ENCODE measurements at places on chromosomes 13 and 19.

DNA sequence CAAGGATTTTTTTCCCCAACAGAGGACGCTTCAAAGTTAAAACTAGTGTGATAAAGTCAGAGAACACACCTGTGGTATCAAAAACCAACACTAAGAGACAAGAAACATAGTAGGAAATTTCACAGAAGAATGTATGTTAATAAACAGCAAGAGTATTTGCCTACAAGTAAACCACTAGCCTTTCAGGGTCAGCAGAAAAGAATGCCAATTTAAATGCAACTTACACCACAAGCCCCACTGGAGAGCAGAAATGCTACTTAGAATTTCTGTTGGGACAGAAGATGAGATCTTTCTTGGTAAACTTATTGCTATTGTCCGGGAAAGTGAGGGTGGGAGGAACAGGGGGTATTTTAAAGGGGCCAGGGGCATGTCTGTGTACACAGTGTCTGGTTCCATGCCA, 68.6 kb downstream of the STK24 start:
- no peak for DNase-seq

DNA sequence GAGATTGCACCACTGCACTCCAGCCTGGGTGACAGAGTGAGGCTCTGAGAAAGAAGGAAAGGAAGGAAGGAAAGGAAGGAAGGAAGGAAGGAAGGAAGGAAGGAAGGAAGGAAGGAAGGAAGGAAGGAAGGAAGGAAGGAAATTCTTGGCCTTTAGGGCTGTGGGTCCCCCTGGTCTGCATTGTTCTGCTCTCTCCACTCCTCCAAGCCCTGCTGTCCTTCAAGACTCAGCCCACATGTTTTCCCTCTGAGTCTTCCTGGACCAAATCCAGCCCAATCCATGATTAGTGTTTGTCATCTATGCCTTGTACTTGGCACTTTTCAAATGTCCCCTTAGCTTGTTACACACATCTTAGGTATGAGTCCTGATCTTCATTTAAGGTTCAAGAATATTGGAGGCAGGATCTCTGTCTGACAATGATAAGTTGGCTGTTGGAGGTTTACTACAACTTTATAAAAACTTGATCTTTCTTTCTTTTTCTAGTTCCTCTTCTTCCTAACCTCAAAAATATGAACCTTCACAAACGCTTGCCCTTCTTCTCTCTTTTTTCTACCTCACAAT, 48.8 kb upstream of the INTS6 start:
- no peak for DNase-seq

DNA sequence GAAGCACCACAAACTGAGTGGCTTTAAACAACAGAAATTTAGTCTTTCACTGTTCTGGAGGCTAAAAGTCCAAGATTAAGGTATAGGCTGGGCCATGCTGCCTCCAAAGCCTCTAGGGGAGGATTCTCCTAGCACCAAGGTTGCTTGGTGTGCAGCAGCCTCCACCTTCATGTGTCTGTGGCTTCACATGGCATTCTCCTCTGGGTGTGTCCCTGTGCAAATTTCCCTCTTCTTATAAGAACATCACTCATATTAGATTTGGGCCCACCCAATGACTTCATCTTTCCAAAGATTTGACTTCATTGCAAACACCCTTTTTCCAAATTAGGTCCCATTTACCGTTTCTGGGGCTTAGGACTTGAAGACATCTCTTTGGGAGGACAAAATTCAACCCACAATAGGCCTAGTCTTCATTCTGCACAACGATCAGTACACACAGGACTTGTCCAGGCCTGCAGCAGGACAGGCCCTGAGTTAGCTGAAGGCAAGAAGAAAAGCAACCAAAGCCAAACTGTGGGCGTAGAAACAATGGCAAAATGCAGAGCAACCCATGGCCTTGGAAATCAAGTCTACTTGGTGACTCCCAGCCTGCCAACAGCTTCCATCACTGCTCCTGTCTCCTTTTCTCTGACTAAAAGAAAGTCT, 521.2 kb upstream of the NBEA start:
- no peak for DNase-seq

- no peak for DNase-seq
Observed at GRCh38 chr19:17743874-17744580, 7.2 kb upstream of the FCHO1 start.

GRCh38 chr19:21432590-21432989, 35.7 kb downstream of the ZNF493 start:
- no peak for DNase-seq

GRCh38 chr13:45852494-45852893, 941 bp upstream of the SIAH3 start:
- DNase-seq: no peak

DNA sequence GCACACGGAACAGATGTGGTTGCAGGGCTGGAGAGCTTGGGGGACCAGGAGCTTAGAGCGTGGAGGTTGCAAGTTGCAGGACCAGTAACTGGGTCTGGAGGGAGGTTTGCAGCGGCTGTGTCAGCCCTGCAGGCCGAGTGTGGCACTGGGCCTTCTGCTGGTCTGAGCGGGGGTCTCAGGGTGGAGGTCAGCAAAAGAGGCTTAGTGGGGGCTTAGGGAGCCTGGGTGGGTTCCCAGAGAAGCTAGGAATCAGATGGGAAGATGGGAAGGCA, 5.8 kb upstream of the HCN2 start:
- DNase-seq: no peak

DNA sequence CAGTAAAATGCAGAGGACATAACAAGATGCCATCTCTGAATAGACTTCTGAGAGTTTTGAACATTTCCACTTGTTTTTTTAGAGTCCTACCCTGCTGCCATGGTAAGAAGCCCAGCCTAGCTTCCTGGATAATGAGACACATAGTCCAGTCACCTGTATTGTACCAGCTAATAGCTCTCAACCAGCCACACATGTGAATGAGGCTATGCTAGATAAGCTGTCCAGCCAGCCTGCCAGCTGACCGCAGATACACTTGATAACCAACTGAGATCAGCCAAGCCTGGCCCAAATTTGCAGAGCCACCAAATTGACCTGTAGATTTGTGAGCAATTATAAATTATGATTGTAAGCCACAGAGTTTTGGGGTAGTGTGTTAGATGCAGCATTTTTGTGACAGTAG, 10.7 kb downstream of the RFXAP start:
- DNase-seq: no peak

- no peak for DNase-seq
Observed at GRCh38 chr13:39881887-39882286, 226.4 kb downstream of the COG6 start.

- DNase-seq: no peak
Observed at GRCh38 chr19:8438236-8438635, 6.5 kb upstream of the HNRNPM start.

- peak; percentile 41 for DNase-seq
Observed at GRCh38 chr13:99916366-99917103, 55.0 kb downstream of the ZIC5 start.

DNA sequence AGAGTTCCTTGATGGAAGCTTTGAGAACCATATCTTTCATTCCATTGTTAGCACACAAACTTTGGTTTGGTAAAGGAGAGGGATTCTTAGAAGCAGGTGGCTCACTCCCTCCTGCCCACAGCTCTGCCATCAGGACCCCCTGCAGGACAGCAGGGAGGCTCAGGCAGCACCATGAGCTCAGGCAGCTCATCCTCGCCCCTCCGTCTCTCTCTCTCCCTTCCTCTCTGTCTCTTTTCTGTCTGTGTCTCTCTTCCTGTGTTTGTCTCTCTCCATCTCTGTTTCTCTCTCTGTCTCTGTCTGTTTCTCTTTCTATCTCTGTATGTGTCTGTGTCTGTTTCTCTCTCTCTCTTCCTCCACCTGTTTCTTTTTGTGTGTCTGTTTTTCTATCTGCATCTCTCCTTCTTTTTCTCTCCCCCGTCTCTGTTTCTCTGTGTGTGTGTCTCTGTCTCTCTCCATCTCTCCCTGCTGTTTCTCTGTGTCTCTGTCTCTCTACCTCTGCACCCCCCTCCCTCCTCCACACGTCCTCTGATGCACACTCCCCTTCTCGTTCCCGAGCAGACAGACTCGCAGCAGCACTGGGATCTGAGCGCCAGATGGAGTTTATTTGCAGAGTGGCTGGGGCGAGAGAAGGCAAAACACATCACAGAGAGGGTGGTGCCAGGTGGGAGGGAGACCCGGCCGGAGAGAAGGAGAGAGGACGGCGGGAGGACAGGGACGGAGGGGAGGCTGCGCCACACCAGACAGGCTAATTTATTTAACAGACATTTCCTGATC, 8.7 kb downstream of the SBK2 start:
- DNase-seq: no peak

DNA sequence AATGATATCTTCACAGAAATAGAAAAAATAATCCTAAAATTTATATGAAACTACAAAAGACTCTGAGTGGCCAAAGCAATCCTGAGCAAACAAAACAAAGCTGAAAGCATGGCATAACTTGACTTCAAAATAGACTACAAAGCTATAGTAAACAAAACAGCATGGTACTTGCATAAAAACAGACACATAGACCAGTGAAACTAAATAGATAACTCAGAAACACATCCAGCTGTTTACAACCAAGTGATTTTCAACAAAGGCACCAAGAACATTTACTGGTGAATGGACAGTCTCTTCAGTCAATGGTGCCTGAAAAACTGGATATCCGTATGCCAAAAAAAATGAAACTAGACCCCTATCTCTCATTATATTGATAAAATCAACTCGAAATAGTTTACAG, 25.2 kb downstream of the SCGB2B2 start:
- DNase-seq: no peak

- no peak for DNase-seq
Observed at GRCh38 chr13:111322916-111323331, 2.5 kb downstream of the TEX29 start.

DNA sequence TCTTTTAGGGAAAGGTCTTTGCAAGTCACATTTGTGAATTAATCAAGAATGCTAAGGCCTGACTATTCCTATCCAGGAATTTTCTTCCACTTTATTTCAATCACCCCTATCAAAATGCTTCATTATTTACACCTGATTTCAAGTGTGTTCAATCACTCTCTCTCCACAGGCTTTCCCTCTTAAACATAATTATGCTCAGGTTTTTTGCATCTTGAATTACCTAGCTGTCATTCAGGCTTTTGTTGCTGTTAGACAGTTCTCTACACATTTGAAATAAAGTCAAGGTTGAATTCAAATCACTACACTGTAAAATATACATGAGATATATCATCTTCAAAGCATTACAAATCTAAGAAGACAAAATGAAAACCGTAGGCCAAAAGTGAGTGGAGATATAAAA, 941.3 kb upstream of the SLITRK1 start:
- DNase-seq: no peak

DNA sequence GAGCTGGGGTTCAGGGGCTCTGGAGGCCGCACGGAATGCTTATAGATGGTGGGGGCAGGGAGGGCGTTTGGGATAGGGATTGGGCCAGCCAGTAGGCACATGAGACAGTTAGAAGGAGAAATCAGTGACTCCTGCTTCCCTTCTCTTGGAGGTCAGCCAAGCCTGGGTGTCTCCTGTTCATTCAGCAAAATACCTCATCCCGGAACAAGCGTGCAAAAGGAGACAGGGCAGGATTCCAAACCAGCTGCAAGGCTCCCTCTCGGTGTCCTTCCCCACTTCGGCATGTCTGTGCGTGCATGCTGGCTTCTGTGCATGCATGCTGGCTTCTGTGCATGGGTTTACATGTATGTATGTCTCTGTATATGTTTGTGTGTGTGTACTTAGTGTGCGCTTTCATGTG, 37.3 kb upstream of the PEPD start:
- DNase-seq: no peak

DNA sequence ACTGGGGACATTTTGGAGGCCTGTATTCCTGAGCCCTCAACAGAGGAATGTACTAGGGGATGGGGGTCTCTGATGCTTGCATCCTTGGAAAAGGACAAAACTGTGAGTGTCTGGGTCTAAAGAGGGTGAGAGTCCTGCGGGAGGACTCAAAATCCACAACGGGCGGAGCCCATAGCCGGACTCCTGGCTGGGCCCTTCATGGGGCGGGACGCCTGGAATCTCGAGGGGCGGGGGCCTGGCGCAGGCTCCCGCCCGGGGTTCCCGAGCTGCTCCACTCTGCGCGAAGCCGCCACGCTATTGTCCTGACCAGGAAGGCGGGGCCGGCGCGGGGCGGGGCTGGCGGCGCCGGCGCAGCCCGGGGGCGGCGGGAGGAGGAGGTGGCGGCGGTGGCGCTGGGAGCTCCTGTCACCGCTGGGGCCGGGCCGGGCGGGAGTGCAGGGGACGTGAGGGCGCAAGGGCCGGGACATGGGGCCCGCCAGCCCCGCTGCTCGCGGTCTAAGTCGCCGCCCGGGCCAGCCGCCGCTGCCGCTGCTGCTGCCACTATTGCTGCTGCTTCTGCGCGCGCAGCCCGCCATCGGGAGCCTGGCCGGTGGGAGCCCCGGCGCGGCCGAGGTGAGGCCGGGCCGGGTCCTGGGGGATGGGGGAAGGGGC, at the start of gene APLP1:
Gene APLP1, plus strand, starts transcription at position 403 of the 651 bp plus-strand sequence. Its CDS starts 63 bp downstream, at position 466.
- no peak for DNase-seq

DNA sequence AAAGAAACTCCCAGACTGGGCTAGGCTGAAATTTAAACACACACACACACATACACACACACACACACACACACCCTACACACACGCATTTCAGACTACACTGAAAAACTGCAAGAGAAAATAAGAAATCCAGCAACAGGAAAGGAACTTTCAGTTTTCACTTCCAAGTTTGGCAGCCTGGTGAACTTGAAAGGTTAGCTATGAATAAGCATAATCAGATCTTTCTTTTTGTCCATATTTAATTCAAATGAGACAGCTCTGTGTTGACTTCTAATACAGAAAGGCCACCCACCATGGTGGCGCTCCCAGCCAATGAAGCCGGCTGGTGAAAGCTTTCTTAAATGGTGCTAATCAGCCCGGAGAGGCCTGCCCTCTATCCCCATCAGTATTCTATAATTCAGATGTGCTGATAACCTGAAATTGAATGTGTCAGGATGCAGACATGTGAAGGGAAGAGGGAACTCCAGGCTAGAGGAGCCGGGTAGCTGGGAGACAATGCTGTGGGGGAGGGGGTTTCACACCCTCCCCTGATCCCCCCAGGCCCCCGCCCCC, 108.3 kb upstream of the ZNF536 start:
- no peak for DNase-seq

DNA sequence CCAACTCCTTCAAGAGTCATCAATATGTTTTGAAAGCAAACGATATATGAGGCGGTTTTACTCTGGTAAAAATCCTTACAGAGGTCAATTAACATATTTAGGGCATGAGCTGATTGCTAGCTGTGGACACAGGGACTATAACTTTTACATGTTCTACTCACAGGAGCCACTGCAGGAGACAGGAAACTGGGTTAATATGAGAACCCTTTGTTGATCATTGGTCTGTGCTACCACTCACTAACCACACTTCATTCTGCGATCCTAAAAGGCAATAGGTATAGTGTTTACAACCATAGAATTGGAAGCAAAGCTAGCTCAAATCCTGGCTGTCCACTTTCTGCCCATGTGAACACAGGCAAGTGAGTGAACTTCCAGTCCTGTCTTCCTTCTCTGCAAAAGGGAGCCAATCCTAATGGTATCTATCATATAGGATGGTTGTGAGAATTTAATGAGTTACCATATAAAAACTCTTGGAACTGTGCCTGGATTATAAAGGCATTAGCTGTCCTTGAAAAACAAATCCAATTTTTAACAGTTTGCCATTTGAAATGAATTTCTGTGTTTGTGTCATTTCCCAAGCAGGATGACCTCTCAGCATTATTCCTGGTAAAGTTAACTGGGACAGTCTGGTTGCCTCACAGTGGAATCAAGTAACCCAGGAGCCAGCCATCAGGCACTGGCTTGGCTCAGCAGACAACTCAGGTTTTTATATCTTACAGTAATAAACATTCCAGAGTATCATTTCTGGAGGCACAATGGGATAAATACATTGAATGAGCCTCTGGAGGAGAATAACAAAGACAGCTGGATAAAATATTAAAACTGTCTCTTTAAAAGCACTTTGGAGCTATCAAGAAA, 29.8 kb upstream of the RAP2A start:
- DNase-seq: no peak

GRCh38 chr13:62320129-62321108, 904.8 kb upstream of the PCDH20 start:
- DNase-seq: no peak
